ACHN (cell line): ENCODE measurements at places on chromosomes 2 and 18.
A peak's percentile ranks its signal among the peaks of the same experiment; 100 is the strongest.

- DNase-seq: peak; percentile 26
Observed at GRCh38 chr2:101002562-101003277, 631 bp downstream of the RPL31 start.

DNA sequence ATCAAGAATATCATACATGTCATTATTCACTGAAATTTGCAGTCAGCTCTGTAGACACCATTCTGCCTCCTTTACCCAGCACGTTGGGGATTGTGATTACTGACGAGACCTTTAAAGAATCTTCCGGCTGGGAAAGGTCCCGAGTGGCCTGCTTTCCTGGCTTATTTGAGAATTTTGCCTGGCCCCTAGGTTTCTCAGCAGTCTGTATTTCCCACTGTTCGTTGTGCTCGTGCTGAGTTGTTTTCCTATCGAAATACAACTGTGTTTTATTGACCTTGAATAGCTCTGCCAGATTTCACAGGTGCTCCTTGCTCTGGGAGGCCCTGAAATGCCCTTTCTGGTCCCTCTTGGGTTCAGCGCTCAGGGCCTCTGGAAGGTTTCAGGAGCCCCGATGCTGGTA is 94.9 kb downstream of the AGAP1 start:
- no peak for DNase-seq

- DNase-seq: no peak
Observed at GRCh38 chr2:2623939-2624338, 292.9 kb upstream of the MYT1L start.

DNA sequence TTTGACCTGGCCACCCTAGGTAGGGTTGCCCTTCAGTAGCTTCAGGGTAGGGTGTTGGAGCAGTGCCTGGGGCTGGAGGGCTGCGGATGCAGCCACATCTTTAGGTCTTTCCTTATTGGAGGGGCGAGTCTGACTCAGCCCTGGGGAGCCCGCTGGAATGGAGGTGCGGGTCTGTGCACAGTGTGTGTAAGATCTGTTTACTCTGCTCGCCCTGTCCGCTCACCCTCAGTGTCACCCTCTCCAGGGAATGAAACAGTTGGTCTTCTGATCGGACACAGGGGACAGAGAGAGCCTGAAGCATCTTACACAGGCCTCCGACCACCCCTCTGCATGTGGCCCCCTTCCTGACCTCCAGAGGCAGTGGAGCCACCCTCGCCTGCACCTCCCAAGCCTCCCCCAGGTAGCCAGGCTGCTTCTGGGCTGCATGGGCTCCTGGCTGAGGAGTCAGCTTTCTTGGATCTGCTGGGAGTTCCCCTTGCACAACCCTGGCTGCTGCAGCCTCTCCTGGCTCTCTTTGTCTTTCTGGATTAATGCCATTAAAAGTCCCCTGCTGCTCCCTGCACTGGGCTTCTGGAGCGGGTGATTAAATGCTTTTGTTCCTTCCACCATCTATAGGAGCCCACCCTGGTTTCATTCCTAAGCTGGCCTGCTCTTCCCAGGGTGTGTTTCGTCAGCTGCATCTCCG is 82.6 kb downstream of the ASB1 start:
- no peak for DNase-seq

GRCh38 chr2:9821805-9822445 is 21.3 kb upstream of the TAF1B start:
- DNase-seq: no peak

- peak; percentile 39 for DNase-seq
Observed at GRCh38 chr2:88919087-88919738, 227.7 kb downstream of the RPIA start.

GRCh38 chr2:213221957-213222356 is 62.3 kb upstream of the SPAG16 start:
- no peak for DNase-seq
